ENCODE measurements at places on chromosomes 5 and 9.
A peak's percentile ranks its signal among the peaks of the same experiment; 100 is the strongest.

GRCh38 chr5:172415362-172416275 lies 38.7 kb downstream of the SH3PXD2B start:
- no peak for DNase-seq

- DNase-seq: peak; percentile 64
Measured at GRCh38 chr5:145660897-145661640, 174.1 kb downstream of the PRELID2 start.

DNA sequence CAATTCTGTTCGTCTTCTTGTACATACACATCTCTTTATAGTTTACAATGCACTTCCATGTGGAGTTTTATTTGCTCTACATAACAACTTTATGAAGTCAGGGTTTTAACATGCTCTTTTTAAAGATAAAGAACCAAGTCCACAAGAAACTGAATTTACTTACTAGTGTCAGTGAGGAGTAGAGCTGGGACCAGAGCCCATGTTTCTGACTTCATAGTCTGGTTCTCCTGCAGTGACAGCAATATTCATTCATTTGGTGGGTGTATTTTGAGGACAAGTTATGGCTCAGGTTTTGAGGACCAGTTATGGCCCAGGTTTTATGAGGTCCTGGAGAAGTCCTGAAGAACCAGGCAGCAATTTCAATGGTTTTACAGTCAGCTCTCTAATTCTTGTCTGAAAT lies 481.9 kb upstream of the TNC start:
- peak; percentile 38 for DNase-seq

- no peak for DNase-seq
Measured at GRCh38 chr9:97675655-97676054, 21.5 kb downstream of the XPA start.

- DNase-seq: no peak
Measured at GRCh38 chr5:150556859-150557508, 49.1 kb downstream of the NDST1 start.

DNA sequence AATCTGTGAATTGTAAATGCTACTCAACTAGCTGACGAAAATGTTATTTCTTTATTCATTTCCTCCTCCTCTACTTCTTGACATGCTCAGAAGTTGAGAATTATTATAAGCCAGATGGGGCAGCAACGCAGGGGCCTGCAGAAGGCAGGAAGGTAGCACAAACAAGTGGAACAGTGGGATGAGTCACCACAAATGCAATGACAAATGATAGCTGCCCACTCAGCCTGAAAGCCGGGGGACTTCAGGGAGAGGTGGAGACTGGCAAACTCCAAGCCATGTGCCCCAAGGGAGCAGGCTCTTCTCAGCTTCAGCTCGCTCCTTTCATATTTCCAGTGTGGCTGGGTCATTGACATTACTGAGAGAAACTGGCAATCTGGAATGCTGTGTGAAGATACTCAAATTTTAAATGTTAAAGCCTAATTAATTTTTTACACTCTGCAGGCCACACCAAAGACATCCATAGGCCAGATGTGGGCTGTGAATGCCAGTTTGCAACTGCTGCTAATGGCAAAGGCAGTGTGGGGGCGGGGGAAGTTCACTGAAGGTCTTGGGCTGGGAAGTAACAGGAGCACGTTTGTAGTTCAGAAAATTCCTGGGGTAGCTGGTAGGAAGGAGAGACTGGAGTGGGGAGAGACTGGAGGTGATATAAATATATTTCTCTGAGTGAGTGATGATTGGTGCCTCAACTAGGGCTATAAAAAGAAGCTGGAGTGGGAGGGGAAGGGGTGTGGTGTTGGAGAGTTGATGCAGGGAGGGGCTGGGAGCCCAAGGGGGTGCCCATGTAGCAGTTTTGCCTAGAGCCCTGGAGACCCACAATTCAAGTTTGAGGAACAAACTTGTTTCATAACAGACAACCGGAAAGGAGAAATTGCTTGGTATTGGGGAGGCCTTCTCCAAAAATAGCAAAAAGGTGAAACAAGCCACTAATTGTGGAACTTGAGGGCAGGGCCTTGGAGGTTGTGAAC lies 20.8 kb upstream of the ADRB2 start:
- peak; percentile 24 for DNase-seq

GRCh38 chr5:163503106-163504078 lies 2.0 kb upstream of the MAT2B start:
- peak; percentile 87 for DNase-seq

DNA sequence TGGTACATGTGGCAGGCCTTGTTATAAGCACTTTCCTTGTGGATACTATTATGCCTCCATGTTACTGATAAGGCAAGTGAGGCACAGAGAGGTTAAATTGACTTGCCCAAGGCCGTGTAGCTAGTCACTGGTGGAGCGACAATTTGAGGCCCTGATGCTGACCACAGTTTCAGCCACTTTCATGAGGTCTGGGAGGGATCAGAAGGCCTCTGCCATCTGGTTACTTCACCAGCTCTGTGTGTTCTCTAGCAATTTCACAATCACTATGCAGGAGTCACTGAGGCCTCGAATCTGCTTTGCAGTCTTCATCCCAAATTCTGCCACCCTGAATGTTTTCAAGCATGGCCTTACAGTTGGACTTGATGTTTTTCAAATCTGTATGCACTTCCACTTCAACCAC lies 9.1 kb downstream of the LRRC70 start:
- peak; percentile 22 for DNase-seq

DNA sequence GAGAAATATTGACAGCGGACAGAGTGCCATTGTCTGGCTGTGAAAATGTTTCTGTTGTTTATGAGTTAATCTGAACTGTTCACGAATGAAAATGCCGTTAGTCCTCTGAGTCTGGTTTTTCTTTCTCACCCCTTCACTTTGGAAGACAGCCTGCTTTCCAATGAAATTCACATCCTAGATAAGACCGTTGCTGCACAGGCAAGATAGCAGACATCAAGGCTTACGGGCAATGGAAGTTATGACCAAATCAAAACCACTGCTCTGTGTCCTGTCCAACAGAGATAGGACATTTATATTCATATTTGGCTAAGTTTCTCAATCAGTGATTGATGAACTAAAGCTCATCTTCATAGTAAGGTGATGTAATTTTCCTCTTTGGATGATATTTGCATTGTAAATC lies 180.0 kb upstream of the DMAC1 start:
- no peak for DNase-seq

DNA sequence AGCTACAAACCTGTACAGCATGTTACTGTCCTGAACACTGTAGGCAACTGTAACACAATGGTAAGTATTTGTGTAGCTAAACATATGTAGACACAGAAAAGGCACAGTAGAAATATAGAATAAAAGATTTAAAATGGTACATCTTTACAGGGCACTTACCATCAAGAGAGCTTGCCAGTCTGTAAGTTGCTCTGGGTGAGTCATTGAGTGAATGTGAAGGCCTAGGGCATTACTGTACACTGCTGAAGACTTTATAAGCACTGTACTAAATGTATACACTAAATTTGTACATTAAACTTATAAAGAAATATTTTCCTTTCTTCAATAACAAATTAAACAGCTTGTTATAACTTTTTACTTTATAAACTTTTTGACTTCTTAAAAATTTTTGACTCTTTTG lies 20.5 kb downstream of the ADRB2 start:
- no peak for DNase-seq

DNA sequence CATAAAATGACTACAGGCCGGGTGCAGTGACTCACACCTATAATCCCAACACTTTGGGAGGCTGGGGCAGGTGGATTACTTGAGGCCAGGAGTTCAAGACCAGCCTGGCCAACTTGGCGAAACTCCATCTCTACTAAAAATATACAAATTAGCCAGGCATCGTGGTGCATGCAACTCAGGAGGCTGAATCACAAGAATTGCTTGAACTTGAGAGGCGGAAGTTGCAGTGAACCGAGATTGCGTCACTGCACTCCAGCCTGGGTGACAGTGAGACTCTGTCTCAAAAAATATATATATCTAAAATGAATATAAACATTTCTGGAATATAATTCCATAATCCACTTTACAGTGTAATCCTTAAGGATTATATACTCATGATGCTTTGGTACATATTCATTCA lies 66.5 kb downstream of the TEX10 start:
- DNase-seq: no peak

DNA sequence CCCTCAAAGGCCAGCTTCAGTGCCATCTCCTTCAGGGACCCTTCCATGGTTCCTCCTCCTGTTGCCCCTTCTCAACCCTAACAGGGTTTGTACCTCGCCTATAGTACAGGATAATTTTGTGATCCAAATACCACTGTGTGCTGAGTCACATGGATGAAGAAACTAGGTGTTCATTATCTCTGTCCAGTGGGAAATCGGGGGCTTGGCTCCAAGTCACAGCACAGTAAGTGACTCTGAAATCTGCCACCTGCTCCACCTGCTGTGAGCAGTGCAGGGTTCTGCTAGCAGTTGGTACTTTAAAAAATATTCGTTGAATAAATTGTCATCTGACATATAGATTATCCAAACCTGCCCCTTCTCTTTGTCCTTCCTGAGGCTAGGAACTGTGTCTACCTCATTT lies 123.2 kb upstream of the OTULINL start:
- DNase-seq: no peak

- no peak for DNase-seq
Measured at GRCh38 chr9:133057006-133057405, 4.8 kb upstream of the CEL start.

DNA sequence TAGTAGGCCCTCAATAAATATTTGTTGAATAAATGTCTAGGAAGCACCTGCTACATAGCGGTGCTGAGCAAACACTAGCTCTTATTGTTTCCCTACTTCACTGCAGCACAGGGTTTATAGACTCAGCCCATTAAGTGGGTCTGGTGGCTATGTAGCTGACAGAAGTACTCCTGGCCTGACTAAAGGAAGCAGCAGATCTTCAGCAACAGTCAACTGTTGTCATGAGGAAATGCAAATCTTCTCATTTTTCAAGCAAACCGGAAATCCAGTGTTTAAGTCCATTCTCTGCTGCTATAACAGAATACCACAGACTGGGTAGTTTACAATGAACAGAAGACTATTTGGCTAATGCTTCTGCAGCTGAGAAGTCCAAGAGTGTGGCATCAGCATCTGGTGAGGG lies 2.8 kb upstream of the TEX10 start:
- DNase-seq: no peak

DNA sequence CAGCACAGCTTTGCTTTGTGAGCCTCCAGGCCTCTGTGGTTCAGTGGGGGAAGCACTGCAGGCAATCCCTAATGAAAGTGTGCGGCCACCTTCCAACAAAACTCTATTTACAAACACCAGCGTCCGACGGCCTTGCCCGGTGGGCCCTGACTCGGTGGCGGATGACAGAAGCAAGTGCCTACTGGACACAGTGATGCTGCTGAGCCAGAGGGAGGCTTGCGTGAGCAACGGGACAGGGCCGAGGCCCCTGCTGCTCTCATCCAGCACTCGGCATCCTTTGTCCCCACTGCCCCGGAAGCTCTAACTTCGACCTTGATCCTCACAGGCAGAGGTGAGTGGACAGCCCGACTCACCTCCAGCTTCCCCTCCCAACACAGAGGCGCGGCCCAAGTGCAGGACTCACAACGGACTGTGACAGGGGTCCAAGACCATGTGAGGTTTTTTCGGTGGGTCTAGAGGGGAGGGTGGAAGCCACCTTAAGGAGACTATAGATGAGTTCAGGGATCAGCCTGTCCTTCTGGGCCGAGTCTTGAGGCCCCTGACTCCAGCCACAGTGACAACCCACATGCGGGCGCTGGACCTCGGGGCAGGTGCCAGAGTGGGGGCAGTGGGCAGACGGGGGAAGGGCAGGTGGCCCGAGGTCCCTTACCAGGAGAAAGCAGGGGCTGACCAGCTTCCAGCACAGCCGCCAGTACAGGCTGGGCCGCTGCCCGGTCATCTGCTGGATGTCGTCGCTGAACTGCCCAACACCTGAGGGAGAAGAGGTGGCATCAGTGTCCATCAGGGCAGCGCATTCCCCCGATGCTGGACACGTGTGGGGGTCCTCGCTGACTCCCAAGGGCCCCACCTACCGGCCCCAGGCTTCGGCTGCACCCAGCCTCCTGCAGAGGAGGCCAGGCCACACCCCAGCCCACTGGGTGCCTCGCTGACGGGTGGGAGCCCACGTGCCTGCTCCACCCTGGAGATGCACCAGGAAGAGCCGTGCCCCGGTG lies 39.4 kb downstream of the SLC6A3 start:
- no peak for DNase-seq

DNA sequence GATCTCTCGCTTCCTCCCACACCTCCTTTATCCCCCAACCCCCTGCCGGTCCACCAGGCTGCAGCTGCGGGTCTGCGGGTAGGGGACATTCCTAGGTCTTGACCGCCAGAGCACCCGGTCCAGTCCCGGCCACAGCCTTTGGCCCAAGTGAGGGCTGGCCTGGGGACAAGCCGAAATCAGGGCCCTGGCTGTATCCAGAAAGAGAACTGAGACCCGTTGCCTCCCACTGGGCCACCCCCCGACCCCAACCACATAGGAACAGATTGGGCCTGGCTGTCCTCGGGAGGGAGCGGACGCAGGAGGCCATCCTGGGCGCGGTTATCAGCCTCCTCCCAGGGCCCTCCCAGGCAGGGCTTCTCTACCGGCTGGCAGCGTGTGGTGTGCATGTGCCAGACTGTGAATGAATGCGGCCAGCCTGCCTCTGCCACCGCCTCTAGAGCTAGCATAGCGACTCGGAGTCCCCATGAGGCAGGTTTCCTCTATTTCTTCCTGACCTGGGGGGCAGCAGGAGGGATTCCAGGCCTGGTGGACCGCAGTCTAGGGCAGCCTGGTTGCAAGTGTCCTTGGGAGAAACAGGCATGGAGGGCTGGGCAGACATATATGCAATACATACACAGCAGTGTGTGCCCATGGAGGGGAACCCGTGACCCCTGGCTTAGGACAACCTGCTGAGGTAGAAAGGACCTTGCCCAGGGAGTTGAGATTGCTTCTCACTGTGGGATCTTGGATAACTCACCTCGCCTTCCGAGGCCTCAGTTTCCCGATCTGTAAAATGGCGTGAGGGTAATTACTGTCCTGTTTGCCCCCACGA lies 1.2 kb downstream of the N4BP3 start:
- DNase-seq: no peak

DNA sequence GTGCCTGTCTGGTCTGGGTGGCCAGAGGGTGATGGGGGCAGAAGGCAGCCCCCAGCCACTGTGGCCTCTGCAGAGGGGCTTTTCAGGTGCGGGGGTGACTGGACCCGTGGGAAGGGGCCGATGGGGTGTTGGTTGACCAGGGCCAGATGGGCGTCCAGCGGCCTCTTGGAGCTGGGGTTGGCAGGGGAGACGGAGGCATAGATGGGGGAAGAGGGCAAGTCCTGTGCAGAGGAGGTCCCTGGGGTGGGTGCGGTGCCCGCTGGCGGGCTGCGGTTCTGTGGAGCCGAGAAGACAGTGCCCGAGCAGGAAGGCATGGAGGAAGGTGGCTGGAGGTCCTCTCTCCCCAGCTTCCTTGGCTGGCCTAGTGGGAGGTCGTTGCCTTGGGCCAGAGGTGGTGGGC lies 18.7 kb upstream of the AKNA start:
- DNase-seq: no peak

GRCh38 chr9:95018099-95018936 lies 291.8 kb downstream of the AOPEP start:
- peak; percentile 96 for DNase-seq

DNA sequence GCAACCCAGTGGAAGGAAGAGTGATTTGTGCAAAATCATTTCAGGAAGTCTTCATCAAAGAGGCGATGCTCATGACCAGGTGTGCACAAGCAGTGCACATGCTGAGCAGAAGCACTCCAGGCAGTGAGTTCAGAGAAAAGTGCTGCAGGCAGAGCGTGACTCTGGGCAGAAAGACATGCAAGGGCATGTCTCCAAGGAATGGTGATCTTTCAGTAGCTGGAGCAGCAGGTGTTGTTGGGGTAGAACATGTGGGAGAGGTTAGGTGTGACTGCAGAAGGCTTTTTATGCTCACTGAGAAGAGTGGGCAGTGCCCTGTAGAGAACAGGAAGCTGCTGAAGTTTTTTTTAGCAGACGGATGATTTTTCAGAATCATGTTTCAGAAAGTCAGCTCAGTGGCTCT lies 545.4 kb upstream of the TLE4 start:
- no peak for DNase-seq

GRCh38 chr5:6454628-6455053 lies 6.0 kb downstream of the UBE2QL1 start:
- DNase-seq: no peak
